ENCODE measurements at places on chromosomes 6 and 20.

- no peak for DNase-seq
Observed at GRCh38 chr20:31962761-31963160, 5.2 kb upstream of the XKR7 start.

- DNase-seq, result no peak
Observed at GRCh38 chr6:1231941-1232340, 80.0 kb upstream of the FOXQ1 start.

DNA sequence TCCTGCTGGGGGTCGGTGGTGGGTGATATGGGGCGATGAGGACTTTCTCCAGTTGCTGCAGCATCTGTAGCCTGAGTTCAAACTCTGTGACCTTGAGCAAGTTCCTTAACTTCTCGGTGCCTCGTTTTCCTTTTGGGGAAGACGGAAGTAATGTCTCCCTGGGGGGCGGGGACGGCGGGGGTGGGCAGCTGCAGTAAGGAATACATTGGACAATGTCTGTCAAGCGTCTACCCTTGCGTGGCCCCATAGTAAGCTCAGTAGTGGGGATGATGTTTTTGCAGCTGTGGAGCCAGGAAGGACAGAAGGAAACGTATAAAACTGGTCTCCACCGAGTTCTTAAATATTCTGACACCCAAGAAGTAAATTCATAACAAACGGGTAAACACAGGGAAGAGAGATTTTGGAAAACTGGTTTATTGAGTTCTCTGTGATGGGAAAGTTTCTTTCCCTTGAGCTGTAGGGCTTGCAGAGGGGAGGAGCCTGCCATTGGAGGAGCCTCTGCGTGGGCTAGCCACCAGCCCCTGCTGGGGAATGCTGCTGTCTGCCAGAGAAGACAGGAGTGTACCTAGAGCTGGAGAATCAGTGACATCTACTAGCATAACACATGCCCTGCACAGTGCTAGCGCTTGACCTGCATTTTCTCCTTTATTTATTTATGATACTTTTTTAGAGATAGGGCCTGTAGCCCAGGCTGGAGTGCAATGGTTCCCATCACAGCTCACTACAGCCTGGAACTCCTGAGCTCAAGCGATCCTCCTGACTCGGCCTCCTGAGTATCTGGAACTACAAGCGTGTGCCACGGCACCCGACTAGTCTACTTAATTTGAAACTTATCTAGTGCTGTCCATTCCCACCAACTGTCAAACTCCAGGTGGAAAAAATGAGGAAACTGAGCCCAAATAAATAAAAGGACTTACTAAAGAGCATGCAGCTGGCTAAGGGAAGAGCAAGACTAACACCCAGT is 1.2 kb upstream of the ACSS1 start:
- peak; percentile 30 for DNase-seq

GRCh38 chr6:12801141-12801540 is 84.6 kb downstream of the PHACTR1 start:
- DNase-seq, result no peak

DNA sequence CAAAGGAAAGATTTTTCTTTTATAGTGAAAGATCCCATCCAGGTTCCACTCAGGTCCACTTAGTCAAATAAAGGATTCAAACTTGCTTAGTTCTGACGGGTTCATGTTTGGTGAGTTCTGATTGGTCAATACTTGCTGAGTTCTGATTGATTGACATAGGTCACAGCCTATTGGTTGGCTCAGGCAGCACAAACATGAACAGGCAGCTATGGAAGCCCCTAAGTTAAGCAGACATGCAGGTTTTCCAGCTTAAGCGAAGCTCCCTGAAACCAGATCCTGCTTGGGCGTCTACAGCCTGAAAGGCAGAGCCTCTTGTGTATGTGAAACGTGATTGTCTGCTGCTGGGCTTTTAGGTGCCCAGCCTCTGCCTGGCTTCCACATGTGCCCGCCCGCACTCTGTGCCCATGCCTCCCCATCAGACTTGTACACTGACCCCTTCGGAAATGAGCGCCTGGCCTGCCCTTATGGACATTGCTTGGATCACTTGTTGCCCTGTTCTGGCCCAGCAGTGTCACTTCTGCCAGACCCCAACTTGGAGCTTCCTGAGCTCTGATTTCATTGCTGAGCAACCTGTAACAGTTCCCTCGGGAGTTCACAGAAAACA is 45.4 kb upstream of the ECI2 start:
- peak; percentile 24 for DNase-seq

DNA sequence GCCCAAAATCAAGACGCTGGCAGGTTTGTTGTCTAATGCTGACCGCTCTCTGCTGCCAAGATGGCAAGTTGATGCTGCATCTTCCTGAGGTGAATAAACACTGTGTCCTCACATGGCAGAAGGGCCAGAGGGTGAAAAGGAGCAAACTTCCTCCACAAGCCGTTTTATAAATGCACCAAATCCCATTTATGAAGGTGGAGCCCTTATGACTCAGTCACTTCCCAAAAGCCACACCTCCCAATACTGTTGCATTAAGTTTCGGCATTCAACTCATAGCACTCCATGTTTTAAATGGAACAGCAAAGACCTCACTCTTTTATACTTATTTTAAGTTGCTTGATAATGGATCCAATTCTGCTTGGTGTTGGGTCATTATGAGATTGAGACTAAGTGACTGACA is 316.6 kb downstream of the RFPL4B start:
- DNase-seq, result no peak

Data from astrocyte of the spinal cord (primary cell).